ENCODE measurements at places on chromosomes 4 and X.
A peak's percentile ranks its signal among the peaks of the same experiment; 100 is the strongest.

DNA sequence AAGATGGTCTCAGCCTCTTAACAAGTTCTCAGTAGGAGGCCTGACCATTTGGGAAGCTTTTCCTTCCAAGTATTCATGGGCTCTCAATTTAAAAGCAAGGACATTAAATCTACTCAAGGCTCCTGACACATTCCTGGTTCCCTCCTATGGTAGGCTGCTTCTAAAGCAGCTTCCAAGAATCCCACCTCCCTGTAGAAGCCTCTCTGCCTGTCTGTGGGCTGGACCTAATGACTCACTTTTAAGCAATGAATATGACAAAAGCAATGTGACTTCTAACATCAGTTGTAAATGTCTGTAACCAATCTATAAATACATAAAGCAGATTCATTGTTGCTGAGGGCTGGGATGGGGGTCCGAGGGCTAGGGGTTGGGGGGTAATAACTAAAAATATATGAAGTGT is 99.5 kb upstream of the FAM9B start:
- no peak for DNase-seq

DNA sequence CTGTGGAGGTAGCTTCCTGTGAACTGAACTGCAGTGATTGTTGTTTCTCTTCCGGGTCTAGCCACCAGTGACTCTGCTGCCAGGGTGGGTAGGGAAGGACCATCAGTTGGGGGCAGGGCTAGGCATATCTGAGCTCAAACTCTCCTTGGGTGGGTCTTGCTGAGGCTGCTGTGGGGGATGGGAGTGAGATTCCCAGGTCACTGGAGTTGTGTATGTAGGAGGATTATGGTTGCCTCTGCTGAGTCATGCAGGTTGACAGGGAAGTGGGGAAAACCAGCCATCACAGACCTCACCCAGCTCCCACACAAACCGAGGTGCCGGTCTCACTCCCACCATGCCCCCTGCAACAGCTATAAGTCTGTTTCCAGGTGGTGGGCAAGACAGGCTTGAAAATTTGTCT is 1937.8 kb downstream of the PCDH7 start:
- DNase-seq = no peak

GRCh38 chr4:140742838-140743193 is 13.4 kb downstream of the TBC1D9 start:
- no peak for DNase-seq

DNA sequence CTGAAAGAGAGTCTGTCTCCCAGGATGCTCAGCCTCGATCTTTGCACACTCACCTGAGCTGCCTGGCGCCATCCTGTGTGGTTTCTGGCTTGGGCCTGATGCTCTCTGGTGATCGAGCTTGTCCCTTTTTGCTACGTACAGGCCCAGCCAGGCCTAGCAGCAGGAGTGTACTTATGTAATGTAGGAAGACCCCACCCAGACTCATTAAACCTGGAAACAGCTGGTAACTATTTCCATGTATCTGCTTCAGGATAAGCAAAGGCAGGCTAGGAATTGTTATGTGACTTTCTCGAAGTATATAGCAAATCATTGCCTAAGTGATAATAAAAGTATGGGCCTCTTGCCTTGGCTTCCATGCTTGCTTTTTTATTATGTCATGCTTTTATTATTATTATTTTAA is 18.6 kb upstream of the ARSJ start:
- no peak for DNase-seq

- peak; percentile 92 for DNase-seq
Measured at GRCh38 chrX:123961268-123962005, at the start of gene STAG2. STAG2 (plus strand) TSS chrX:123961706; CDS start chrX:124022628, 60,922 bp downstream.

- DNase-seq = no peak
Measured at GRCh38 chr4:111610681-111611080, 534.6 kb upstream of the FAM241A start.

GRCh38 chr4:7172508-7172907 is 19.8 kb upstream of the SORCS2 start:
- DNase-seq = peak; percentile 8

DNA sequence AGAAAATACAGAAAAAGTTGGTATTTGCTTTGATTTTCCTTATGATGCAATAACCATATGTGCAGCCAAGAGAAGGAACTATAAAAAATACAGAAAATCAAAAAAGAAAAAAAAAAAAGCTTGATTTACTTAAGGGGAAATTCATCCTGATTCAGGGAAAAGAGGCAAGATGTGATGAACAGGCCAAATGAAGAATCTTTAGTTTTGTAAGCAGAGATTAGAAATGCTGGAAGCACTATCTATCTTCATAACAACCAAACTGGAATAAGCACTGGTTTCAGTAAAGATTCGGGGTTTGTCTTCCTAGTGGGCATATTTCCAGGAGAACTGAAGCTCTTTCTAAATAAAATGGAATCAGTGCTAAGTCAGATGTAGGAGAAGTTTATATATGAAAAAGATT is 82.9 kb upstream of the KCNIP4 start:
- no peak for DNase-seq

DNA sequence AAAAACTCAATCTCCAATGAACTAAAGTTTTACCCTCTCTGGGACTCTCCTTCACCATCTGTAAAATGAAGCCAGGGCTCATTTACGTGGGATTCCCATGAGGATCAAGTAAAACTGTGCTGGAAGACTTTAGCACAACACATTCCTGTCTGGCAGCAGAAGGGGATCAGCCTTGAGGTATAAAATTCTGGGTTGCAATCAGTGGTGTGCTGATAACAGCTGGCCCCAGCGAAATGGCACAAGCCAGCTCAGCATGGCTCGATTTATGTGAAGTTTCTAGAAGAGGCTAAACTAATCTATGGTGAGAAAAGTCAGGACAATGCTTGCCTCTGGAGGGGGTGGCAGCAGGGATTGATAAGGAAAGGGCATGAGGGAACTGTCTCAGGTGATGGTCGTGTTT is 28.4 kb downstream of the ZNF630 start:
- no peak for DNase-seq

DNA sequence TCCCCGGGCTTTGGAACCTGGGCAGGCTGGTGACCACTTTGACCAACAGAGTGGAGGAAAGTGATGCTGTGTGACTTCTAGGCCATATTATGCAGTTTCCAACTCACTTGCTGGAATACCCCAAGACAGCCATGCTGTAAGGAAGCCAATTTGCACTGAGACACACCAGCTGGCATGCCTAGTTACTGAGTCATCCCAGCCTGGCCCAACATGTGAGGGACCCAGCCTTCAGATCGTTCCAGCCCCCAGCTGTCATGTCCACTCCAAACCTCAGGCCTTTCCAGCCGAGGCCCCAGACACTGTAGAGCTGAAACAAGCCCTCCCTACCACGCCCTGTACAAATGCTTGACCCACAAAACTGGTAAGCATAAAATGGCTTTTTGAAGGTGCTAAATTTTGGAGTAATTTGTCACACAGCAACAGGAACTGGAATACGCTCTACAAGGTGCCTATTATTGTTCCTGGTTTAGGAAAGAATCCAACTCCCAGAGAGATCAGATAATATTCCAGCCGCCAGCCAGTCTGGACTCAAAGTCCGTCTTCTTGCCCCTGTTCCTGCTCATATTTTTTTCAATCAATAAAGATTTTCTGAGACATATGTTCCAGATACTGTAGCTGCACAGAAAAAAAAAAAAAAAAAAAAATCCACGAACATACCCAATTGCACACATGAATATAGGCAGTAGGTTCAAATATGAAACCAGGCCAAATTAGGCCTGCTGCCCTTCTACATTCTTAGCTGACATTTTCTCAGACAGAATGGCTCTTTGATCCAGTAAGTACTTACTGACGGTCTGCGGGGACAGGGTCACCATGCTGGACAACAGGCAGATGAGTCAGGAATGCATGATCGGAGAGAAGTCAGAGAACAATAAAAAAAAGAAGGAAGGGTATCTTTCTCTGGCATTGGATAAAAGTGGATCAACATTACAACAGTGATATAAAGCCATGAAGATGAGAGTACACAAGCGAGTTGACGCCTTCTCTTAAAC is 35.1 kb downstream of the SH3KBP1 start:
- DNase-seq = no peak

- no peak for DNase-seq
Measured at GRCh38 chr4:21726255-21726815, 222.2 kb downstream of the KCNIP4 start.

Data from left hindlimb (tissue), 1 donor.